Fibroblast of the aortic adventitia (primary cell): ENCODE measurements at places on chromosomes 12 and 14. TPM values are rescaled to one million over a fixed set of nuclear protein-coding genes. Genes with fewer than 3 reads are reported as not detected.

The SP1 gene
- 28.0 and 63.3 TPM in 2 replicates for total RNA-seq

The KRT7 gene
- 1.4 and 20.0 TPM in 2 replicates for total RNA-seq

The STYK1 gene
- total RNA-seq = 0.27 TPM in 1 of 2 replicates, not detected in the other

The SERPINA1 gene
- not detected in 2 replicates for total RNA-seq

The NRIP2 gene
- total RNA-seq = not detected in 2 replicates

The RPGRIP1 gene
- total RNA-seq = not detected in 2 replicates

The KRT80 gene
- total RNA-seq = 0.25 and 0.36 TPM in 2 replicates

The BRAP gene
- 18.3 and 28.5 TPM in 2 replicates for total RNA-seq

The NABP2 gene
- total RNA-seq = 13.9 and 31.5 TPM in 2 replicates

The FAM90A1 gene
- not detected in 2 replicates for total RNA-seq

The FOXG1 gene
- 0.63 TPM in 1 of 2 replicates, not detected in the other for total RNA-seq

The BCL11B gene
- 0.09 TPM in 1 of 2 replicates, not detected in the other for total RNA-seq

The MFAP5 gene
- total RNA-seq = 220 and 259 TPM in 2 replicates

The TEX52 gene
- not detected in 2 replicates for total RNA-seq

The NTN4 gene
- 8.7 and 71.8 TPM in 2 replicates for total RNA-seq
